ENCODE measurements at places on chromosomes 13 and 19.
A peak's percentile ranks its signal among the peaks of the same experiment; 100 is the strongest.

- DNase-seq = no peak
Observed at GRCh38 chr19:37983916-37984315, 76.9 kb downstream of the SIPA1L3 start.

DNA sequence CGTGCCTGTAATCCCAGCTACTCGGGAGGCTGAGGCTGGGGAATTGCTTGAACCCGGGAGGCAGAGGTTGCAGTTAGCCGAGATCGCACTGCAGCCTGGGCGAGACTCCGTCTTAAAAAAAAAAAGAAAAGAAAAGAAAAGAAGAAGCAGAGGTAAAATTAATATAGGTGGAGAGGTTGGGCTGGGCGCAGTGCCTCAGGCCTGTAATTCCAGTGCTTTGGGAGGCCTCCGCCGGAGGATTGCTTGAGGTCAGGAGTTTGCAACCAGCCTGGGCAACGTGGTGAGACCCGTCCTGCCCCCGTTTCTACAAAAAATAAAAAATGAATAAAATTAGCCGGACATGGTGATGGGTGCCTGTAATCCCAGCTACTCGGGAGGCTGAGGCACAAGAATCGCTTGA is 912 bp upstream of the TUBA3C start:
- DNase-seq = no peak

- DNase-seq = peak; percentile 2
Observed at GRCh38 chr13:38606699-38607535, 80.0 kb upstream of the FREM2 start.

- no peak for DNase-seq
Observed at GRCh38 chr19:8307400-8307964, 676 bp downstream of the CD320 start.

DNA sequence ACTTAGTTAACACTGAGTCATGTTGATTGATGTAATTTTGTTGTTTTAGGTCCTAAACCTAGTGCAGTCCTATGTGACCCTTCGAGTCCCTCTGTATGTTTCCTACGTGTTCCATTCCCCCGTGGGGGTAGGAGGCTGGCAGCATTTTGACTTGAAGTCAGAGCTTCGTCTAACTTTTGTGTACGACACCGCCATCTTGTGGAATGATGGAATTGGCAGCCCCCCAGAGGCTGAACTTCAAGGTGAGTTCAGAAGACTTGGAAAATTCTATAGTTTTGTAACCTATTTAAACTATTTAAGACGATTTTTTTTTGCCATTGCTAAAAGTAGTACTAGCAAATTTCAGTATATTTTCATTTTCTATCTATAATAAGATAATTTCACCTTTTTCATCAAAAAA is 117.9 kb downstream of the STOML3 start:
- peak; percentile 53 for DNase-seq

Data from fibroblast of upper back skin (primary cell).